ENCODE measurements at places on chromosomes 3 and 15.

- no peak for DNase-seq
These were observed 195.3 kb downstream of the OSBPL10 start for GRCh38 chr3:31785734-31786133.

- peak; percentile 49 for DNase-seq
These were observed 7.9 kb upstream of the WDR6 start for GRCh38 chr3:48999085-48999858.

GRCh38 chr3:150783920-150784746 lies 21.2 kb upstream of the SIAH2 start:
- DNase-seq = no peak

- DNase-seq = no peak
These were observed 408.9 kb upstream of the WNT5A start for GRCh38 chr3:55895897-55896566.

GRCh38 chr3:42067326-42067725 lies 23.8 kb upstream of the TRAK1 start:
- no peak for DNase-seq

- DNase-seq = peak; percentile 8
These were observed 44.4 kb downstream of the PCOLCE2 start for GRCh38 chr3:142844339-142844977.

DNA sequence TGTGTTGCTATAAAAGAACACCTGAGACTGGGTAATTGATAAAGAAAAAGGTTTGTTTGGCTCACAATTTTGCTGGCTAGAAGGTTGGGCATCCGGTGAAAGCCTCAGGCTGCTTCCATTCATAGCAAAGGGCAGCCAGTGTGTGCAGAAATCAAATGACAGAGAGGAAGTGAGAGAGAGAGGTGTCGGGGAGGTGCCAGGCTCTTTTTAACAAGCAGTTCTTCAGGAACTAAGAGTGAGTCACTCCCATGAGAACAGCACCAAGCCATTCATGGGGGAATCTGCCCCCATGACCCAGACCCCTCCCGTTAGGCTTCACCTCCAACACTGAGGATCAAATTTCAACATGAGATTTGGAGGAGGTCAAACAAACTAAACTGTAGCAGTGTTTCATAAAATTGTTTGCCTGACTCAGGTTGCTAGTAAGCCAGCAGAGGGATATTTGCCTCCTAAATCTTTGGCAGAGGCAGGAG lies 4.5 kb upstream of the PARP15 start:
- peak; percentile 12 for DNase-seq

GRCh38 chr3:114860531-114860930 lies 286.6 kb downstream of the ZBTB20 start:
- no peak for DNase-seq

All from NCI-H510A treated with DMSO at 0.1 percent for 48 hours (cell line).